ENCODE measurements at places on chromosomes 11 and 22.
A peak's percentile ranks its signal among the peaks of the same experiment; 100 is the strongest.

GRCh38 chr11:86294026-86294425, 8.0 kb upstream of the HIKESHI start:
- no peak for DNase-seq

GRCh38 chr11:46693597-46694012, 6.8 kb downstream of the ARHGAP1 start:
- DNase-seq: no peak

DNA sequence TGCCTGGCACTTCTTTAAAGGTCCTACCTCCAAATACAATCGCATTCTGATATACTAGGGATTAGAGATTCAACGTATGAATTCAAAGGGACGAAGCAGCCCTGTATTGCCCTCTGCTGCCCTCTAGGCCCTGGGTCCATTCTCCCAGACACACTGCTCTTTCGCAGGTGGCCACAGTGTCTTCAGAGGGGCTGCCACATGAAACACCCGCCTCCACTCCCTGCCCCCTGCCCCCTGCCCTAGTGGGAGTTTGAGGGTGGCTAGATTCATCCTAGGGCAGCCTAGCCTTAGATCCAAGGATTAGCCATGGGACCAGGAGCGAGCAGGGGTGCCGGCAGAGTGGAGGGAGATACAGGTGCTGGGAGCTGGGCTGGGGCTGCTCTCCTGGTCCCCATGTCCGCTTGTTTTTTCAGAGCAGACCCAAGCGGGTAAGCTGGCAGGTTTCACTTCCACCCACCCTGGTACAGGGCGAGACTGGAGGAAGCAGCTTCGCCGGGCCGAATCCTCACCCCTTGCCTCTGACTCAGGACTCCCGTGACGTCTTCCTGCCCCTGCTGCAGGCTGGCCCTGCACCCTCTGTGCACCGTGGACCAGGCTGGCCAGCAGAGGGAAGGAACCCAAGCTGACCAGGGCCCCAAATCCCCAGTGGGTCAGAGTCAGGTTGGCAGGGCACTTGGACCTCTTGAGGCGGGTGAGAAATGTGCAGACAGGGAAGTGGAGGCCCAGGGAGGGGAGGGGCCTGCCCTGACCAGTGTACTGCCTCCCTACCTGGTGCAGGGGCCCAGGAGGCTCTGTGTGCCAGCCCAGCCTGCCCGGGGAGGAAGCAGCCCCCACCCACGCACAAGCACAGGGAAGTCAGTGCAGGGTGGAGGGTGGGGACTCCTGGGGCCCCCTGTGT, 28.4 kb upstream of the HMOX1 start:
- DNase-seq: no peak

DNA sequence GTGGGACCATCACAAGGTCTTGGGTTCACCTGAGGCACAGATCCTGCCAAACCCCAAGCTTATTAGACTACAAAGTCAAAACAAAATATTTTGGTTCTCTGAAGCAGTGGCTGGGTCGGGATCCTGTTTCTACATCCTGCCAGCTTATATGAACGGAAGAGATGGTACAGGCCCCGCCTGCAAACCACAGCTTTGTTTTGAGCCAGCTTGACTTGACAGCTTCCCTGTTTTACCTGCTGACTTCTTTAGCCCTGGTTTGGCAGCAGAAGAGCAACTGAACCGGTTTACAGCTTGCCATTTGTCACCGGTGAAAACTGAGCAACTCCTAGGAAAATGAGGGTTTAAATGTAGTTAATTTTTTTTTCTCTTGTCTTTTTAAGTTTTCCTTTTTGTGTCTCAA, 11.4 kb downstream of the PACS1 start:
- DNase-seq: peak; percentile 89

- DNase-seq: no peak
Observed at GRCh38 chr11:122271745-122272144, 155.7 kb upstream of the BLID start.

GRCh38 chr11:44483919-44484610, 81.4 kb upstream of the CD82 start:
- no peak for DNase-seq

- no peak for DNase-seq
Observed at GRCh38 chr11:29310725-29311342, 706.0 kb downstream of the KCNA4 start.

GRCh38 chr22:25621986-25622385, 57.5 kb downstream of the GRK3 start:
- no peak for DNase-seq

DNA sequence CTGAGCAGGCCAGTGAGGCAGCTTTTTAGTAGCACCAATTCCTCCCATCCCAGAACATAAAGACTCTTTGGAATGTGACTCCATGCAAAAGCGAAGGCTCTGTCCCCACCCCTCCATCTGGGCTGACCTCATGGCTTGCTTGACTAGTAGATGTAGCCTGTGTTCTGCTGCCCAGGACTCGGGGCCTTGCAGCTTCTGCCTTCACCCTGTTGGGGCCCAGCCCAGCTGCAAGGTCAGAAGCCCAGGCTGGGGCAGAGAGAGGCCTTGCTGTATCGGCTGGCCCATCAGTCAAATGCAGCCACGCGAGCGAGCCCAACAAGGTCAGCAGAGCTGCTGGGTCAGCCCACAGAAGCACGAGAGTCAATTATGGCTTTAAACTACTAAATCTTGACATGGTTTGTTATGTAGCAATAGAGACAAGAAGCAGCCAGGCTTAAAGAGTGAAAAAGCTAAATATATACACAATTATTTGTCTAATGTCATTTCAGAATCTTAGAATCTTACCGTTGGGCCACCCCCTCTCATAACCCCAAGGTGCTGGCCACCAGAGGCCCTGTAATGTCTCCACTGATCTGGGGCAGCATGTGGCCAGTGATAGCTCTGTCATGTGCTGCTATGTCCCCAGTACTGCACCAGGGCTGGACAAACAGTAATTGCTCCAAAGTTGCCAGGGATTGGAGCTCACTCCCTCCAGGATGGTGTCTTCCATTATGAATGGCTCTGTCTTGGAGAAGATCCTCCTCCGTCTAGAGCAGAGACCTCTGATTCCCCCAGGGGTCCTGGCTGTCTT, 10.4 kb upstream of the WNT11 start:
- no peak for DNase-seq

DNA sequence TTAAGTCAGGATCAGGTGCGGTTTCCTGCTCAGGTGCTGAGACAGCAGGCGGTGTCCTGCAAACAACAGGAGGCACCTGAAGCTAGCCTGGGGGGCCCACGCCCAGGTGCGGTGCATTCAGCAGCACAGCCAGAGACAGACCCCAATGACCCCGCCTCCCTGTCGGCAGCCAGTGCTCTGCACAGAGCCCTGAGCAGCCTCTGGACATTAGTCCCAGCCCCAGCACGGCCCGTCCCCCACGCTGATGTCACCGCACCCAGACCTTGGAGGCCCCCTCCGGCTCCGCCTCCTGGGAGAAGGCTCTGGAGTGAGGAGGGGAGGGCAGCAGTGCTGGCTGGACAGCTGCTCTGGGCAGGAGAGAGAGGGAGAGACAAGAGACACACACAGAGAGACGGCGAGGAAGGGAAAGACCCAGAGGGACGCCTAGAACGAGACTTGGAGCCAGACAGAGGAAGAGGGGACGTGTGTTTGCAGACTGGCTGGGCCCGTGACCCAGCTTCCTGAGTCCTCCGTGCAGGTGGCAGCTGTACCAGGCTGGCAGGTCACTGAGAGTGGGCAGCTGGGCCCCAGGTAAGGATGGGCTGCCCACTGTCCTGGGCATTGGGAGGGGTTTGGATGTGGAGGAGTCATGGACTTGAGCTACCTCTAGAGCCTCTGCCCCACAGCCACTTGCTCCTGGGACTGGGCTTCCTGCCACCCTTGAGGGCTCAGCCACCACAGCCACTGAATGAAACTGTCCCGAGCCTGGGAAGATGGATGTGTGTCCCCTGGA, at the start of gene MYO7A:
TSS of gene MYO7A (plus strand) at position 327 of the 772 bp plus-strand sequence. CDS start 2,389 bp downstream, outside the sequence.
- DNase-seq: peak; percentile 26

- DNase-seq: no peak
Observed at GRCh38 chr11:88300888-88301487, 36.5 kb downstream of the CTSC start.

DNA sequence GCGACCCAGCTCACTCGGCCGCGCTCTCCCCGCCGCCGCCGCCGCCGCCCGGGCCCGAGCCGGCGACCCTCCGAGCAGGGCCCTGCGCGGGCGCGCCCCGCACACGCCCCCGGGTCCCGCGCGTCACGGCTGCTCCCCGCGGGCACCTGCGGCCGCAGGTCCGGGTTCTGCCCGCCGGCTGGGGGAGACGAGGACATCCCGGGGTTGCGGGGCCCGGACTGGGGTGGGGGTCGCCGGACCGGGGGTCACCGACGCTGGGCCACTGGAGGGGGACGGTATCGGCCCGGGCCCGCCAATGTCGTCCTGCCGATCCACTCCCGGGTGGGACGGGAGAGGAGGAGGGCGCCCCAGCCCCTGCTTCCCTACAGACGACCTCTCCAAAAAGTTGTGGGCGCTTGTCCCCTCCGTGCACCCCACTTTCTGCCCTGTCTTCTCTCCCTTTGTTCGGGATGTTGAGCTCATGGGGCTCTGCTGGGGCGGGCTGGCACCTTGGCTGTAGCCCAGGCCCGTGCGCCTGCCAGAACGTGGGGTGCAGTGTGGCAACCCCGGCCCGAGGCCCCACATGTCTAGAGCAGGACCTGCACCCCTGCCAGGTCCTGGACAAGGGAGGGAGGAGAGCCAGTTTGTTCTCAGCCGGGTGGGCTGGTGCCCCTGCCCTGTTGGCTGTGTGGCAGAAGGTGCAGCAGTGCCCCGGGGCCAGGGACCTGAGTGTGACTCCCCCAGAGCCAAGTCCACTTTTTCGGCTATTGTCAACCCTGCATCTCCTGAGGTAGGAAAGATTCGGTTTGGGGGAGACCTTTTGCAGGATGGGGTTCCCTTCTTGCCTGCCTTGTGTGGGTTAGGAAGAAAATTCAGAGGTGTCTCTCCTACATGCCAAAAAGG, 40.2 kb upstream of the CELSR1 start:
- no peak for DNase-seq

- peak; percentile 58 for DNase-seq
Observed at GRCh38 chr22:40040927-40041326, 46.2 kb downstream of the FAM83F start.

DNA sequence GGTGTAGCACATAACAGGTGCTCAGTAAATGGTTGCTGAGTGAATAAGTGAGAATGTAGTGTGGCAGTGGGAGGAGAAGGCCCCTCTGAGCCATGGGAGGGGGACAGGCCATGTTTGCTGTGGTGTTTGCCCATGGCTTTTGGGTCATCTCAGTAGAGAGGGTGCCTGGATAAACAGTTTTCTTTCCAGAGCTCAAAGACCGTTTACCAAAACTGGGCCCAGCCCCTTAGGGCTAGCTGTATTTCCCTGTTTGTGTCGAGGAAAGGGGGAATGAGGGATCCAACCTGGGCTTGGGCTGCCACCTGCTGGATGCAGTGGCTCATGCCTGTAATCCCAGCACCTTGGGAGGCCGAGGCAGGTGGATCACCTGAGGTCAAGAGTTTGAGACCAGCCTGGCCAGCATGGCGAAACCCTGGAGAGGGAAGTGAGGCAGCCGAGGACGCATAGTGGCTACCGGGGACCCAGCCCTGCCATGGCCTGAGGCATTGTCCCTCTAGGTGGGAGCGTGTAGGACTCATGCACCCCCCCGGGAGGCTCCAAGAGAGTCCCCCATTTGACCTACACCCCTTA, 8.7 kb upstream of the LTO1 start:
- no peak for DNase-seq

GRCh38 chr22:49094858-49095257, 732.8 kb downstream of the BRD1 start:
- DNase-seq: no peak

GRCh38 chr11:44774108-44774507, 47.3 kb downstream of the TSPAN18 start:
- no peak for DNase-seq

DNA sequence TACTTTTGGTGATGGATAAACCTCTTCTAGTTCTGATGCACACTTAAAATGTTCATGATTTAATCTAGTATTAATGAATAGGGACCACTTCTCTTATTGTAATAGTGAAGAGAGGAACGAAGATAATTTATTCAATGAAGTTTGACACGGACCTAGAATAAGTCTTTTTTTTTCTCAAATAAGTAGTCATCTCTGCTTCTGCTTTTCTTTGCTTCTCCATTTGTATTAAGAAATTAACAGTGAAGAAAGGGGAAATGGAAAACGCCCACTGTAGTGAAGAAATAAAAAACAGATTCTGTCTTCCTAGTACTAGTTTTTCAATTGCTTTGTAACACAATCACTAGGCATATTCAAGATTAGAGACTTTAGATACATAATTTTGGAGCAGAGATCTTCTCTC, 73.0 kb downstream of the CD44 start:
- no peak for DNase-seq

DNA sequence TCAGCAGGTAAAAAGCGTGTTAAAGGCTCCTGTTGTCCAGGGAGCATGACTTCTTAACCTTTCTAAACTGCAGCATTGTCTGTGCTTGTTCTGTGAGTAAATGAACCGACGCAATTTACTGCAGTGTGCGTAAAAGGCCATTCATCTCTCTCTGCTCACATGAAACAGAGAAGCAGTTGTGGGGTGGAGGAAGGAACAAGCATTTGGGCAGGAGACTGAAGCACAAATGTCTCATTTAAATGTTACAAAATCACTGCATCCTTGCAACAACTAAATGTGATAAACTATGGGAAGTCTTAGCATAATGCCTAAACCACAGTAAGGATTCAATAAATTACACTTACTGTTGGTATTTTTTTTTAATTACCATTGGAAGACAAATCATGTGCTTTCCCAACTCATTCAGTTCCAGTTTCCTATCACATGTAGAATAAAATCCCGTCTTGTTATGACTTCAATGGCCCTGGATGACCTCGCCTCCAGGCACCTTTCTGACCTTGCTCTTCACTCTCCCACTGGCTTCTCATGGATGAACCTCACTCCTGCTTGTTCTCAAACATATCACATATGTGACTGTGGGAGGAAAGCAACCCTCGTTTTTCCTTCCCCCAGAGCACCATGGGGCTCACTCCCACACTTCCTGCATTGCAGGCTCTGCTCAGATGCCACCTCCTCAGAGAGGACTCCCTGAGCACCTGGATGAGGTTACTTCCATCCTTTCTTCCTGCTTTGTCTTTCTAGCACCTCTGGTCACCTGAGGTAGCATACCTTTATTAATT, 21.6 kb upstream of the RFPL2 start:
- DNase-seq: no peak

- no peak for DNase-seq
Observed at GRCh38 chr11:69290806-69291205, 3.1 kb upstream of the MYEOV start.

- peak; percentile 99 for DNase-seq
Observed at GRCh38 chr11:64241491-64242374, 838 bp downstream of the FKBP2 start.

DNA sequence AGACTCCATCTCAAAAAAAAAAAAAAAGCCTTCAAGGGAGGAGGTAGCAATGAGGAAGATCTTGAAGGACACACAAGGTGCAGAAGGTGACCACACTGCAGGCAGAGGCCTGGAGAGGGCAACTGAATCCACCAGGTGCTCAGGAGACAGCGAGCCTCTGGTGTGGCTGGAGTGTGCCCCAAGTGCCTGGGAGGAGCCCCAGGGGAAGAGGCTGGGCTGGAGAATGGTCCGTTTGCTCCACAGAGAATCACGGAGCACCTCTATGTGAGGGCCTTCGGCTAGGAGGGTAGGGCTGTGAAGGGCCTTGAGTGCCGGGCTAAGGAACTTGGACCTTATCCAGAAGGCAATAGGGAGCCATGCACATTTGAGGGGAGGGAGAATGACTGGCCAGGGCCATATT, 50.3 kb downstream of the ARRB1 start:
- no peak for DNase-seq

All from thymus (tissue), 14 donors.